ENCODE measurements at places on chromosomes 6 and 20.
A peak's percentile ranks its signal among the peaks of the same experiment; 100 is the strongest.

DNA sequence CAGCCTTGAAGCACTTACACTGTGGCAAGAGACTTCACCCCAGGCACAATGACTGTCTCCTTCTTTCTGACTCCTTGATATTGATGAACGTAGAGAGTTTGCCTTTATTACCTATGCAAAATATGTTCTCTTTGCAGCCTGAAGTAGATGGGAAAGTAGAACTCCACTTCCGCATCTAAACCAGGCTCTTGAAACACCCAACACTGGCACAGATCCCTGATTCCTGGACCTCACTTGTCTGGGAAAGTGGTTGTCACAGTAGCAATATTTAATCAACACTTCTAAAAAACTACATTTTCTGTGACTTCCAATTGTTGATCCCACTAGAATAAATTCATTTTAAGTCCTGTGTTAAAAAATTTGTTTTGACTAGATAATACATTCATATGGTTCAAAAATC lies 143.1 kb downstream of the CDK19 start:
- no peak for DNase-seq

GRCh38 chr6:145498425-145498824 lies 236.9 kb downstream of the EPM2A start:
- DNase-seq: no peak

- no peak for DNase-seq
These were observed 2.7 kb upstream of the PAX1 start for GRCh38 chr20:21702553-21703470.

DNA sequence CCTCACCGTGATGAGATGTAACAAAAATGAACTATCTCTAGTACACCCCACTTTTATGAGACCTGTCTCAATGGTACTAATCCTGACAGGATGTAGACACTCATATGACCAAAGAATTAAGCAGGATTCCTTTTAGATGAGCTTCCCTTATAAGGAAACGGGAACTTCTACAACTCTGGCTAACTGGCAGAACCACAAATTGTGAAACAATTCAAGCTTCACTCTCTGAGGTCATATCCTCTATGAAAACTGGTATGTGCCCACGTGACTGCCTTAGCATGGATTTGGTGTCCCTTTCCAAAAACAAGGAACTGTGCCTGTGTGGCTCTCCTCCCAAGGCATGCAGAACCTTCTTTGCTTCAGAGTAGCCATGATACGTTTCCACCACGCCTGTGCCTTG lies 14.1 kb upstream of the CPNE5 start:
- DNase-seq: no peak

DNA sequence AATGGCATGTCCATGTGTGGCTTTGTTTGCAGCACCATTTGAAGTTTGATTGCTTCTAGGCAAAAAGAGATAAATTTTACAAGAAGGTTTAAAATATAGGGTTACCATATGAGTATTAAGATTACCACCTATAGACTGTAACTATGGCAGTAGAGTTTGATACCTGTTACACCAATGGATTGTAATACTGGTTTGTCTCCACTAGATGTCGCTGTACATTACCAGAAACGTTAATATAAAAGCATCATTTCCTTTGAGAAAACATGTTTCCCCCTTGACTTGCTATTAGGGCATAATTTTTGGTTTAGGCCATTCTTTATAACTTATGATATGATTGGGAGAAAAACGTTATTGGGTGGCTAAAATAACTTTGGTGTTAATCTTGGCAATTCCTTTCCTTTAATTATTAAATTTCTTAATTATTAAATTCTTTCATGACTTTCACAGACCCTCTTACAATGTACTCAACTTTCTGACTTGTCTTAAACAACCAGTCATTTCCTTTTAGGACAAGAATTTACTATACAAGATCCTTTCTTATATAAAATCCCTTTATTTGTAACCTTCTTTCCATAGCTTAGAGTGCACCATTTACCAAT lies 42.8 kb downstream of the HLA-DPB1 start:
- DNase-seq: no peak

GRCh38 chr20:19554666-19555065 lies 203.4 kb upstream of the RIN2 start:
- DNase-seq: no peak

- DNase-seq: no peak
These were observed 245.3 kb downstream of the FARS2 start for GRCh38 chr6:5506597-5506996.

GRCh38 chr20:31808481-31808880 lies 10.7 kb upstream of the MYLK2 start:
- DNase-seq: no peak

- DNase-seq: no peak
These were observed 4.1 kb upstream of the TRIM27 start for GRCh38 chr6:28927846-28928245.

DNA sequence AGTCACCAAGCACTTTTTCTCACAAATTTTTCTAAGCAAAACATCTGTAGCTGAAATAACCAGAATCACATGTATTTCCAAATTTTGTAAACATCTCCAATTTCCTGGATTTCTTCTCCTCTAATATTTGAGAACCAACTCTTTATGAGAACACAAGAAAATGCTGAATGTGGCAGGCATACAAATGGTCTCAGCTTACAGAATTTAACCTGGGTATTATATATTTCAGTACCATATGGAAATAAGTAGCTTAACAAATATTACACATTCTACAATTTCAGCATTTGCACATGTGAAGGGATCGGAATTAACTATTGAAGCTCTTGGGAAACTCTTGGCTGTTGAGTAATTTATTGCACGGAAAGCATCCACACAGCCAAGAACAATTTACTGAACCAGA lies 92.5 kb downstream of the TBXT start:
- DNase-seq: no peak

- DNase-seq: no peak
These were observed 306.1 kb downstream of the QKI start for GRCh38 chr6:163720460-163721235.

GRCh38 chr20:44909872-44910689 lies at the start of gene PABPC1L:
Gene PABPC1L (plus strand): TSS chr20:44910060. CDS start chr20:44910144, 84 bp downstream.
- DNase-seq: peak; percentile 61

- no peak for DNase-seq
These were observed 68.7 kb upstream of the RNF24 start for GRCh38 chr20:4084096-4084495.

- DNase-seq: no peak
These were observed 1.9 kb downstream of the DDR1 start for GRCh38 chr6:30885999-30886896.

DNA sequence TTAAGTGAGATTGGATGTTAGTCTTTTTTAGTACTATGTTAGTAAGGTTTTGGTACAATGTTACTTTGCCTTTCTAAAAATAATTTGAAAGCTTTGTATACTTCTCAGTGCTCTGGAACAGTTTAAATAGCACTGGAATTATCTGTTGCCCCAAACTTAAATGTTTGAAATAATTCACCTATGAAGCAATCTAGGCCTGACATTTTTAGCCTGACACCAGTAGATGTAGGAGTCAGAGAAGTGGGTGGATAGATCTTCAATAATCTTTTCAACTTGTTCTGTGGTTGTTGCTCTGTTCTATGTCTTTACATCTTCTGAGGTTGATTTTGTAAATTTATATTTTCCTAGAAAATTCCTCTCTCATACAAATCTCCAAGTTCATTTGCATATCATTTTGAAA lies 103.1 kb upstream of the ADGRF1 start:
- DNase-seq: no peak

GRCh38 chr6:43775535-43775885 lies 5.5 kb downstream of the VEGFA start:
- no peak for DNase-seq

DNA sequence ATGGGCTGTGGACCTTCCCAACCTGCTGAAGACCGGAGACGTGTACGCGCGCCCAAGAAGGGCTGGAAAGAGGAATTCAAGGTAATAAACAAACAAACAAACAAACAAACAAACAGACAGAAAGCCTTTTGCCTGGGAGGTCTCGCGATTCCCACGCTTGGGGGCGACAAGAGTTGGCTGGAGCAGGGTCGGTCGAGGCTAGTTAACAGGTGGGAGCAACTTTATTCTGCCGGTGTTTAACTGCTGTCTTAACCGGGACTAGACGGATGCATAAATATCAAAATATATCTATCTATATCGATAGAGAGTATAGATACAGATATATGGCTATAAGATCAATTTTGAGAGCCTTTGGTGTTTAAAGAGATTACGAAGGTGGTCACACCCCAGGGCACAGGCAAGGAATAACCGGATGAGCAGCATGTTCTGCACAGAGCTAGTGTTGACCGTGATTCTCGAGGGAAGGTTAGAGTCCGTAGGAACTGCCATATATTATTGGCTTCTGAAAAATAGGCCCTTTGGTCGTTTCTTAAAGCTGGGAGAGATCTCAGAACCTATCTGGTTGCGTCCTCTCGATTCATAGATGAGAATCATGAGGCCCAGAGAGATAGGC lies 514 bp downstream of the STMND1 start:
- no peak for DNase-seq

GRCh38 chr6:165986914-165987482 lies 180.7 kb downstream of the TBXT start:
- no peak for DNase-seq

DNA sequence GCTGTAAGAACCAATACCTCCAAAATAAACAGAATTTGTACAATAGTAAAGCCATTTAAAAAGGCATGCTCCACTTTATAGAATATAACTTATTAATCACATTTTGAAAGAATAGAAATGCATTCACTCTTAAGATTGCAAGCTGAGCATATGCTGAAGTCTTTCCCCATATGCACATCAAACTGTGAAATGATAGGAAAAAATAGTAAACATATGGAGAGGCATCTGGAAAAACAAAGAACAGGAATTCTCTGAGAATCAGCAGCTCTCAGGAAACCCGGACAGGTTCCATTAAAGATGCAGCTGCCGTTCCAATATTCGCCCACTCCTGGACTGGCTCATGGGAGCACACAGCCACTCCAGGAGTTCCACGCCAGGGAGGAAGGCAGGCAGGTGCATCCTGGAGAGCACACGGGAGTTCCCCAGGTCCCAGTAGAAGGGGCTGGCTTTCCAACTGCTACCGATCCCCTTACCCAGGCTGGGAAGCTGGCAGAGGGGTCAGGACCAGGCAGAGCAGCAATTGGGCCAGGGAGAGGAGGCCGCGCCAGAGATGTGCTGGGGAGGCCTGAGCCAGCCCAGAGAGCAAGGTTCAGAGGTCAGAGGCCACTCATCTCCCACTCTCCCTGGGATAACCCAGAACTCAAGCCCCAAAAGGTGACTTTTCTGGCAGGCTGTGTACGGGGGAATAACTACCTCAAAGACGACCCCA lies 111.1 kb downstream of the DLL1 start:
- no peak for DNase-seq

DNA sequence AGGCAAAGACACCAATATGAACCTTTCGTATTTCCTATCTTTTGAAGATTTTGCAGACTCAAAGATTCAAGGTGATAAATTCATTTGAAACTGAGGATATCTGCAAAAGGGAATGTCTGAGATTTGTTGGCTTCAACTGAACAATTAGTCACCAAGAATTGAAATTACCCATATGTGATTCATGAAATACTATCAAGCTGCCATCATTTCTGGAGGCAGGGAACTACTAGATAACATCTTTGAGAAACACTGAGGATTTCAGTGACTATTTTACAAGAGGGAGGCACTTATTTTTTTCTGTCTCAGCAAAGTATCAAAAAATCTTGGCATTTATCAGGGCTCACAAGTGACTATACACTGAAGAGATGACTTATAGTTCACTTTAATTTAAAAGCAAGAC lies 39.8 kb upstream of the MMS22L start:
- no peak for DNase-seq

- no peak for DNase-seq
These were observed 1.1 kb upstream of the JAG1 start for GRCh38 chr20:10674684-10675449.

- DNase-seq: no peak
These were observed 127.5 kb upstream of the CCDC28A start for GRCh38 chr6:138645976-138646640.

DNA sequence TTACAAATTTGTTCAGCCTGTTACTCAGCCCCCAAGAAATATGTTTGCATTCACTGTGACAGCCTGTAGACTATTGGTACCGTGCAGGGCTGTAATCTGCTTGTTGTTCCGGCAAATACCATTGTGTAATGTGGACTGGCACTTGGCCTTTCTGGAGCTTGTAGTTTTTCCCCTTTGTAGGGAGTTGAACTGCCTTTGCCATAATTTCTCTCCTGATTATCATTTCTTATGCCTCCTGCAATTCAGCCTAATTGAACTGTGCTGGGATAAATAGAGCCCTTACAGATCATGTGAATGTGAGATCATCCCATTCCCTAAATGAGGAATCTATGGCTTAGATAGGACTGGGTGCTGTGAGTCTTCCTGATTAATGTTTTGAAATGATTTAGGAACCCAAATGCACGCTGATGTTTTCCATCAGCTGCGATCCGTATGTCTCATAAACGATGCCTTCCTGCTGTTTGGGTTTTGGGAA lies 185.1 kb downstream of the JARID2 start:
- DNase-seq: no peak

DNA sequence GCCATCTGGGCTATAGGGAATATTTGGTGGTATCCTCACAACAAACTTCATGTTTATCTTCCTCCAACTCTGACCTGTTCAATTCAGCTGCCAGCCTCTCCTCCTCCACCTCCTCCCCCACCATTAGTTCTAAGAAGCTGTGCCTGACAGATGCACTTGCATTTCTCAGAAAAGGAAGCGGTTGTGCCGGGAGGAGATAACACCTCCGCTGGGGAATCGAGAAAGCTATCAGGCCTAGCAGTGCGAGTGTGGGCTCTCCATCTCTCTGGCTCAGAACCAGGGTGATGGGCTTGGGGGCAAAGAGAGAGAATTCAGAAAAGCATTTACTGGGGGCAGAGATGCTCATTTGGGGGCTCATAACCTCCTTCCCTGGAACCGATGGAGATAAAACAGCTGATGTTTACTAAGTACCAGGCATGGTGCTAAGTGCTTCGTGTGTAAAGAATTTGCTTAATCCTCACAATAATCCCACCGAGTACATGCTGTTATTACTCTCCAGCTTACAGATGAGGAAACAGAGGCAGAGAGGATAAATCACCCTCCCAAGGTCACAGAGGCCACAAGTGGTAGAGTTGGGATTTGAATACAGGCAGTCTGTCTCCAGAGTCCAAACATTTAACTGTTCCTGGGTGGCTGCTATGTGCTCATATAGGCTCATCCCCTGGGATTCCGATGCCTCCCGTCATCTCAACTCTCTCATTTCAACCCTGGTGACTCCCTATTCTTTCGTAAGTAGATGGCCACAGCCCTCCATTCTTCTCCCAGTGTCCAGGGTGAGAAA lies 38.3 kb downstream of the COX4I2 start:
- DNase-seq: peak; percentile 29
